Bladder microvascular endothelial cell (primary cell): ENCODE measurements at places on chromosomes 11 and 22. TPM values are rescaled to one million over a fixed set of nuclear protein-coding genes. Genes with fewer than 3 reads are reported as not detected.

The APOBEC3A gene
- not detected in 2 replicates for total RNA-seq

The FAM111B gene
- 13.9 and 31.7 TPM in 2 replicates for total RNA-seq

The GLYAT gene
- not detected in 2 replicates for total RNA-seq

The CD3G gene
- not detected in 2 replicates for total RNA-seq

The B4GALNT4 gene
- total RNA-seq: 0.16 and 2.3 TPM in 2 replicates

The ART1 gene
- not detected in 2 replicates for total RNA-seq

The PANX3 gene
- total RNA-seq: not detected in 2 replicates

The XKR3 gene
- total RNA-seq: not detected in 2 replicates

The GPR83 gene
- total RNA-seq: under 0.01 TPM in 2 replicates

The GPHA2 gene
- total RNA-seq: not detected in 2 replicates

The DGAT2 gene
- 0.65 and 2.9 TPM in 2 replicates for total RNA-seq

The ZBTB16 gene
- 27.5 and 30.0 TPM in 2 replicates for total RNA-seq

The CNTF gene
- total RNA-seq: 0.97 and 2.7 TPM in 2 replicates

The OR10D3 gene
- total RNA-seq: not detected in 2 replicates

The TUG1 gene
- 21.4 and 59.2 TPM in 2 replicates for total RNA-seq

The PGA3 gene
- not detected in 2 replicates for total RNA-seq

The HOATZ gene
- not detected in 2 replicates for total RNA-seq

The ABCC8 gene
- not detected in 2 replicates for total RNA-seq

The GUCY1A2 gene
- total RNA-seq: under 0.01 and 0.13 TPM in 2 replicates

The THAP12 gene
- total RNA-seq: 28.2 and 36.3 TPM in 2 replicates

The C11orf52 gene
- total RNA-seq: 0.16 and 0.25 TPM in 2 replicates

The ARRB1 gene
- 116 and 301 TPM in 2 replicates for total RNA-seq

The OR51E2 gene
- total RNA-seq: not detected in 2 replicates

The IGSF22 gene
- 0.06 TPM in 1 of 2 replicates, not detected in the other for total RNA-seq

The NLRP10 gene
- 0.06 TPM in 1 of 2 replicates, not detected in the other for total RNA-seq
